ENCODE measurements at places on chromosomes 13 and 19. TPM values are rescaled to one million over a fixed set of nuclear protein-coding genes. Genes with fewer than 3 reads are reported as not detected.

DNA sequence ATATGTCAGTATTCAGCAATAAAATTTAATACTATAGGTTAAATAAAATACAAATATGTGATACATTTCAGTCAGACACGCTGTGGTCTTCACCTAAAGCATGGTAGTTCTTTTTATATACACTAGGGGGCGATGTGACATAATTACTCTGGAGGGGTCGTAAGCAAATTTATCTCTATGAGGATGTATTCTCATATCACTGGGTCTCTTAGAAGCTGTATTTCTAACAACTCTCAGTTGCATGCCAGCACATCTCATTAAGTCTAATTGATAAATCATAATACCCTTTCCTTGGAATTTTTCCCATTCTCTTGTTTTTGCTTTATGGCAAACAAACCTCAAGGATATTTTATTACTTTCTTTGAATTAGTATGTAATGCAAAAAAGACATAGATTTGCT, 3.9 kb upstream of the PCDH17 start:
- no peak overlapping the region for H3K27ac ChIP-seq
- H3K4me3 ChIP-seq: no peak overlapping the region
- peaks cover 9% of the 10 kb centered on the region for H3K4me1 ChIP-seq
- DNase-seq: peak; percentile 51
- no peaks in the 10 kb centered on the region for H3K36me3 ChIP-seq
- peaks cover 2% of the 10 kb centered on the region for H3K27me3 ChIP-seq

DNA sequence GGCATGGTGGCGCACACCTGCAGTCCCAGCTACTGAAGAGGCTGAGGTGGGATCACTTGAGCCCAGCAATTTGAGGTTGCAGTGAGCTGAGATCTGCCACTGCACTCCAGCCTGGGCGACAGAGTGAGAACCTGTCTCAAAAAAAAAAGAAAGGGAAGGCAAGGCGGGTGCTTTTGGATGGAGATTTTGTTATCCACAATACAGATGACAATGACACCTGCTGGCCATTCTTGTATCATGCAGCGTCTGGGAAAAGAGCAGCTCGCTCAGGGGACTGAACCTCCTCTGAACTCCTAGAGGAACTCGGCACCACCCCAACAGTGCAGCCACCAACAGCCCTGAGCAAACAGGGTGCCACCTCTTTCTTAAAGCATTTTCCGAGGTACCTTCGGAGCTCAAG, 22.8 kb downstream of the HAUS8 start:
- H3K36me3 ChIP-seq: peaks cover 3% of the 10 kb centered on the region
- no peaks in the 10 kb centered on the region for H3K27me3 ChIP-seq
- peak; percentile 55 for DNase-seq
- no peaks in the 10 kb centered on the region for H3K4me1 ChIP-seq
- H3K27ac ChIP-seq: no peak overlapping the region
- no peak overlapping the region for H3K4me3 ChIP-seq

DNA sequence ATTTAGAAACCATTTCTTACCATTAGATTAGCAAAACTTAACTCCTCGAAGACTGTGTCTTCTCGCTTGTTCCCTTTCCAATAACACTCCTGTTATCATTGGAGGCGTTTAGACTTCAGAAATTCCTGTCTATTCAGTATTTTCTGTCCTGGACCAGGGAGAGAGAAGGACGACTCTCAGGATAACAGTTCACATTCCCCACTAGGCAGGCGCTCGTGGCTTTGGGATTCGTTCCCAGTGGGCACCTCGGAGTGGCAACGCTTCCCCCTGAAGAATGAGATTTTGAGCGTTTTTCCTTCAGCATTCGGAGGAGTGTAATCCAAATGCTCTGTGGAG, 429 bp upstream of the ZNF225 start:
- peak overlapping the region; percentile 94 for H3K4me3 ChIP-seq
- DNase-seq: no peak
- H3K27ac ChIP-seq: peak overlapping the region; percentile 32
- no peaks in the 10 kb centered on the region for H3K27me3 ChIP-seq

GRCh38 chr19:7715671-7716070, 13.7 kb upstream of the FCER2 start:
- H3K36me3 ChIP-seq: no peaks in the 10 kb centered on the region
- no peaks in the 10 kb centered on the region for H3K4me1 ChIP-seq
- DNase-seq: no peak
- H3K27me3 ChIP-seq: no peaks in the 10 kb centered on the region

- H3K27ac ChIP-seq: no peak overlapping the region
- no peaks in the 10 kb centered on the region for H3K27me3 ChIP-seq
- H3K4me3 ChIP-seq: no peak overlapping the region
These were observed 554.0 kb upstream of the SPRY2 start for GRCh38 chr13:80894917-80895316.

- peaks cover 4% of the 10 kb centered on the region for H3K4me1 ChIP-seq
- H3K4me3 ChIP-seq: no peak overlapping the region
- peaks cover 3% of the 10 kb centered on the region for H3K36me3 ChIP-seq
- H3K27ac ChIP-seq: no peak overlapping the region
These were observed 17.7 kb downstream of the POLRMT start for GRCh38 chr19:615619-616018.

DNA sequence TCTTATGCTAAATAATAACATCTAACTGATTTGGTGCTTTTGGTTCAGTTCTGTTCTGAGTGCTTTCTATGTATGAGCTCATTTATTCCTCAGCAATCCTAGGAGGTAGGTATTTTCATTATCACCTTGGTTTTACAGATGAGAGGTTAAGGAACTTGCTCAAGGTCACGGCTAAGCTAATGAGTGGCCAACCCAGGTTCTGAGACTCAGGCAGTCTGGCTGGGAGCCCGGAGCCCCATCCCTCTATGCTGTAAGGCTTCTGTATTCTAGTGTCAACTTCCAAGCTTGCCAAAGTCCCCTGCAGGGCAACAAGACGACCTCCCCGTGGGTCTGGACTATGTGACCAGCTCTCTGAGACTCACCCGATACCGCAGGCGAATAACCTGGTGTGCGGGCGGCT, 60.5 kb downstream of the PARP4 start:
- no peak overlapping the region for H3K27ac ChIP-seq
- H3K4me1 ChIP-seq: no peaks in the 10 kb centered on the region
- no peak for DNase-seq

GRCh38 chr13:33081666-33082065, 65.4 kb downstream of the KL start:
- no peak for DNase-seq
- H3K4me1 ChIP-seq: peaks cover 16% of the 10 kb centered on the region
- H3K4me3 ChIP-seq: no peak overlapping the region
- no peaks in the 10 kb centered on the region for H3K36me3 ChIP-seq

- no peak overlapping the region for H3K4me3 ChIP-seq
- no peaks in the 10 kb centered on the region for H3K36me3 ChIP-seq
- peak overlapping the region; percentile 73 for H3K27ac ChIP-seq
These were observed 68.2 kb downstream of the LMO7 start for GRCh38 chr13:75704194-75704926.

- no peaks in the 10 kb centered on the region for H3K4me1 ChIP-seq
- no peak overlapping the region for H3K27ac ChIP-seq
- DNase-seq: no peak
- no peaks in the 10 kb centered on the region for H3K27me3 ChIP-seq
- no peaks in the 10 kb centered on the region for H3K36me3 ChIP-seq
- no peak overlapping the region for H3K4me3 ChIP-seq
These were observed 580.6 kb downstream of the LMO7 start for GRCh38 chr13:76216729-76217128.

- no peak overlapping the region for H3K27ac ChIP-seq
- H3K4me1 ChIP-seq: no peaks in the 10 kb centered on the region
- H3K36me3 ChIP-seq: no peaks in the 10 kb centered on the region
- no peak overlapping the region for H3K4me3 ChIP-seq
- DNase-seq: no peak
These were observed 143.1 kb downstream of the ZNF737 start for GRCh38 chr19:20422216-20423205.

RASL11A gene
- total RNA-seq: 1.3 TPM

C19orf47 gene
- total RNA-seq: 17.3 TPM

IFT88 gene
- total RNA-seq: 13.7 TPM
